GM23248 (cell line): ENCODE measurements at places on chromosomes 4 and X. TPM values are rescaled to one million over a fixed set of nuclear protein-coding genes. Genes with fewer than 3 reads are reported as not detected.

DNA sequence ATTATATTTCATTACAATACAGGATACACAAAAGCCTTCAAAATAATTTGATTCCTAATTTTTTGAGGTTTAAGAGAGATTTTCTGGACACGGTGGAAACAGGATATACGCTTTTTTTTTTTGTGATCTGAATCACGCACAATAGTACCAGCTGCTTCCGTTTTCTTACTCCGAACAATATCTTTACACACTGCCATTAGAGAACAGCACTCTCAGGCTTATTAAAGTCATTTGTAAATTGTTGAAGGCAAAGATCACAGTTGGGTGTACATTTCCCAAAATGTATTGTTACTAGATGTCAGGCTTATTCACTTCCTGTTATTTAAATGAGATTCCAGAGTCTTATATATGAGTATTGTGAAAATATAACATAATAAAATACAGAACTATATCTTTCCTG lies 71.5 kb downstream of the TMEM47 start:
- no peak for DNase-seq
- H3K27ac ChIP-seq, result no peak overlapping the region
- H3K4me3 ChIP-seq, result no peak overlapping the region
- H3K27me3 ChIP-seq, result no peaks in the 10 kb centered on the region

- peak; percentile 45 for DNase-seq
- no peaks in the 10 kb centered on the region for H3K27me3 ChIP-seq
- H3K27ac ChIP-seq, result peak overlapping the region; percentile 90
- peaks cover 28% of the 10 kb centered on the region for H3K4me1 ChIP-seq
Measured at GRCh38 chrX:11113731-11114130, 2.6 kb downstream of the HCCS start.

DNA sequence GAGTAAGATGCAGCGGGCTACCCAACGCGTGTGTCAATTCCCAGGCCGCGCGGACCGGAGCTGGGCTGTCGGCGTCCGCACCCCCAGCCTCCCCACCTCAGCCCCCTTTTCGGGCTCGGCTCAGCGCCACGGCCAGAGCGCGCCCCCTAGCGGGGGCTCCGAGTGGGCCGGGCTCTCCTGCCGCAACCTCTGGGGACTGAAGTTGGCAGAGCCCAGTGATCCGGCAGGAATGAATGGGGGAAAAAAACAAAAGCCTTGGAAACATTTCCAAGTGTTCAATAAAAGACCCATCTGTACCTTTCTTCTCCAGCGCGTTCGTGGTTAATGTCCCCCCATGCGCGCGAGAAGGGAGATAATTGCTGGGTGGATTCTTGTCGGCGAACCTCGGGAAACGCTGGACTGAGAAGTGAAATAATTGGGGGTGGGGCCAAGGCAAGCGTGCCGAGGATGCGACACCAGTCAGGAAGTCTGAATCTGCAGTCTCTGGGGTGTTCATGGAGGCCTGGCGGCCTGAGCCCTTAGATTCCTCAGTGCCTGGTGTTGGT lies 5.2 kb upstream of the ARX start:
- peaks cover 56% of the 10 kb centered on the region for H3K27me3 ChIP-seq
- no peak overlapping the region for H3K4me3 ChIP-seq
- no peaks in the 10 kb centered on the region for H3K36me3 ChIP-seq

- no peak overlapping the region for H3K27ac ChIP-seq
- no peaks in the 10 kb centered on the region for H3K36me3 ChIP-seq
- no peaks in the 10 kb centered on the region for H3K27me3 ChIP-seq
Measured at GRCh38 chr4:188305690-188306089, 166.4 kb downstream of the TRIML1 start.

DNA sequence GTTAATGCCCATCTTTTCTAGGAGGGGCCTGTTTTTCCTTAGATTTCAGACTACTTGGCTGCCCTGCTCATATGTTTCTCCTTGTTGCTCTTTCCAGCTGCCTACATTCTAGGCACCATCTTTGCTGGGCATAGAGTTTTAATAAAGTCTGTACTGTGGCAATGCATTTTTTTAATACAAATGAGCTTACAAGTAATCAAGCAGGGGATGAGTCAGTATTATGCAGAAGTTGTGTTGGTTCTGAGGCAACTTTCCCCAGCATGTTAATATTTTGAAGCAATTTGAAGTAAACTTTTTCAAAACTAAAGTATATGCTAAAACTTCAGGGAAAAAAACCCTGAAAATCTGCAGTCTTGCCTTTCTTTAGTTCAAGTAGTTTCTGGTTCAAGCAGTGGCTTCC lies 372.0 kb upstream of the GATB start:
- peak; percentile 33 for DNase-seq
- H3K4me3 ChIP-seq, result no peak overlapping the region
- H3K4me1 ChIP-seq, result no peaks in the 10 kb centered on the region
- 0 out of 2 replicates have a peak, but pooled peaks cover 2% of the 10 kb centered on the region for H3K27me3 ChIP-seq

DNA sequence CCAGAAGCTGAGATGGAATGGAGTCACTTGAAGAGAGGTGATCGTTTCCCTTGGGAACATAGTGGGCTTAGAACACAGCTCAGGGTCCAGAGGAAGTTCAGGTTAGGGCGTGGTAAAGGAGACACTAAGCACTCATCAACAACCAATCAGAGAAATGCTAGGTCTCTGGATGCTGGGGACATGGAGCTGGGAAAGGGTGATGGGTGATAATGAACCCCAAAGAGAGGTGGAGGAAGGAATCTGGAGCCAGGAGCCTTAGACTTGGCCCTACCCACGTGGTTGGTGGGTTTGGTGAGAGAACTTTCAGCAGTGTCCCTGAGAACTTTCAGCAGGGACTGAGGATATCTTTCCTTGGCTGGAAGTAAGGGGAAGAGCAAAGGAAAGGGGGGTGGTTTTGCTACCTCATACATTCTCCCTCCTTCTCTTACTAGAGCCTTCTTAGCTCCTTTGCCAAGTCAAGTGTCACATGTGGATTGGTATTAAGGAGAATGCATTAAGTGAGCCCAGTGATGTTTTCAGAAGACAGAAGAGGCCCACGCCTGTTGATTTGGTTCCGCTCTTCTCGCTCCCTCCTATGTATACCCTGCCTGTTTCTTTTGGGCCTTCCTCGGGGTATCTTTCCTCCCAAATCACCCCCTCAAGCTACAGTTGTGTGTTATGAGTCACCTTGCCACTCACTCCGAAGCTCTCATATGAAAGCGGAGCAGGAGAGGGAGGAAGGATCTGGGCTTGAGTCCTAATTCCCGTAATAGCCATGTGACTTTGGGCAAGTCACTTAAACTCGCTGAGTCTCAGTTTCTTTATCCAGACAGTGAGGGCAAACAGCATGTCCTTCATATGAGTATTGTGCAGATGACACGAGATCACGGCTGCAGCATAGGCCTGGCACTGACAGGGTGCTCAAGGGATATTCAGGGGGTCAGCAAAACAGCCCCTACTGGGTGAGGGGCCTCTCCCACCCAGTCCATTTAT lies 63.1 kb downstream of the TSC22D3 start:
- H3K4me1 ChIP-seq, result peaks cover 47% of the 10 kb centered on the region
- no peaks in the 10 kb centered on the region for H3K27me3 ChIP-seq
- peak overlapping the region; percentile 99 for H3K27ac ChIP-seq
- no peak overlapping the region for H3K4me3 ChIP-seq
- 0 out of 2 replicates have a peak, but pooled peaks cover 9% of the 10 kb centered on the region for H3K36me3 ChIP-seq

DNA sequence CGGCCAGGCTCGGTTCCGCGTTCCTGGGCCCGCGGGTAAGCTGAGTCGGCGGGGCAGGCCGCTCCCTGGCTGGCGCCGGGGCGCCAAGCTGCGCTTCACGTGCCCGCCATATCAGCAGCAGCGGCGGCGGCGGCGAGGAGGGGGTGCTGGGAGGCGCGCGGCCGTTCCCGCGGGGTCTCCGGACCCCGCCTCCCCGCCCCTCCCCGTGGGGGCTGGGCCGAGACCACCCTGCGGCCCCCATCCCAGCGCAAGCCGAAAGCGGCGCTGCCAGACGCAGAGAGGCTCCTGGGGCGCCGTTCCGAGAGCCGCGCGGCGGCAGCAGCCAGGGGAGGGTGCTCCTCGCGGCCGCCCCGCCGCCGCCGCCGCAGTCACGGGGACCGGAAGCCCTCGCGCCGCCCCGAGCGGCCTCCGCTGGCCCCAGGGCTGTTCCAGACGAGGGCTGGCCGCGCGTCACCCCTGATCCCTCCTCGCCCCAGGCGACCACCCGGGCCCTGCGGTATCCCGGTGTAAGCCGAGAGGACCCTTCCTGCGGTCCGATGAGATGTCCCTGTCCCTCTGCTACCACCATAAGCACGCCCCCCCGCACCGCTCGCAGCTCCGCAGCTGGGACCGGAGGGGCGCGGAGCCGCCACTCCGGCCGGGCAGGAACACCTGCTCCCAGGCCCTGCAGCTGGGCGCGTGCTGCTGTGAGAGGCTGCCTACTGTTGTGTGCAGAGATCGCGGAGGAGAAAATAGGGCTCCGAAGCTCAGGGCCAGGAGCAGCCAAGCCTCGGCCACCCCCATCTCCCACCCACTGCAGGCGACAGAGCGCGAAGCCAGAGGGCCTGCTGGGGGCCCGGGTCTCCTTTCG lies 7.5 kb upstream of the BCOR start:
- DNase-seq, result peak; percentile 63
- H3K4me1 ChIP-seq, result peaks cover 18% of the 10 kb centered on the region
- H3K27ac ChIP-seq, result peak overlapping the region; percentile 72
- peak overlapping the region; percentile 76 for H3K4me3 ChIP-seq
- H3K27me3 ChIP-seq, result no peaks in the 10 kb centered on the region

- H3K4me1 ChIP-seq, result peaks cover 12% of the 10 kb centered on the region; the same call in 1 of the 2 replicates
- H3K36me3 ChIP-seq, result no peaks in the 10 kb centered on the region
- no peaks in the 10 kb centered on the region for H3K27me3 ChIP-seq
- H3K27ac ChIP-seq, result no peak overlapping the region
- peak; percentile 58 for DNase-seq
Measured at GRCh38 chr4:120682981-120683380, 239.5 kb downstream of the PRDM5 start.

DNA sequence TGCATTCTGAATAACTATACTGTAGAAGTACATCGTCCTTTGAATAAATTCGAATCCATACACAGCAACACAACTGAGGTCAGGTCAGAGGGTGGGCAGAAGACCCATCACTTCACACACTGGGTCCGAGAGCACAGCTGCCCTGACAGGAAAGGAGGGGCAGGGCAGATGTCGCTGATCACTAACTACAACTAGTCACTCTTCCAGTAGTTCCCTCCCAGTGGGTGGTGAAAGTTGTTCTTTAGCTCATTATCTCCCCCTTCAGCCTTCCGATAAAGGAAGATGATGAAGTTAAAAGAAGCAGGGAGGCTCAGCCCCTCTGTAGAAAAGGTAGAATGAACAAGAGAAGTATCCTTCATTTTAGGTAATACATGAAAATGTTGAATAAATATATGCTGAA lies 278.9 kb downstream of the INPP4B start:
- no peaks in the 10 kb centered on the region for H3K36me3 ChIP-seq
- peaks cover 21% of the 10 kb centered on the region for H3K4me1 ChIP-seq
- H3K4me3 ChIP-seq, result no peak overlapping the region
- peak; percentile 18 for DNase-seq
- H3K27me3 ChIP-seq, result no peaks in the 10 kb centered on the region
- H3K27ac ChIP-seq, result peak overlapping the region; percentile 65; the same call in 1 of the 2 replicates

- no peaks in the 10 kb centered on the region for H3K36me3 ChIP-seq
- peak; percentile 36 for DNase-seq
- H3K27me3 ChIP-seq, result no peaks in the 10 kb centered on the region
- no peak overlapping the region for H3K27ac ChIP-seq
- no peaks in the 10 kb centered on the region for H3K4me1 ChIP-seq
Measured at GRCh38 chrX:129360175-129360574, 163.1 kb downstream of the SMARCA1 start.

- no peaks in the 10 kb centered on the region for H3K27me3 ChIP-seq
- no peaks in the 10 kb centered on the region for H3K4me1 ChIP-seq
- no peak overlapping the region for H3K4me3 ChIP-seq
- no peak for DNase-seq
Measured at GRCh38 chr4:886244-886643, 45.9 kb downstream of the GAK start.

- no peak overlapping the region for H3K4me3 ChIP-seq
- peak overlapping the region; percentile 63; the same call in 1 of the 2 replicates for H3K27ac ChIP-seq
- H3K4me1 ChIP-seq, result peaks cover 13% of the 10 kb centered on the region
- no peaks in the 10 kb centered on the region for H3K27me3 ChIP-seq
- no peak for DNase-seq
Measured at GRCh38 chrX:134717698-134718097, 59.4 kb upstream of the PLAC1 start.

GRCh38 chr4:17077105-17077504 lies 178.7 kb upstream of the LDB2 start:
- H3K4me3 ChIP-seq, result no peak overlapping the region
- H3K27ac ChIP-seq, result no peak overlapping the region
- H3K4me1 ChIP-seq, result peaks cover 29% of the 10 kb centered on the region
- DNase-seq, result no peak
- no peaks in the 10 kb centered on the region for H3K36me3 ChIP-seq

DNA sequence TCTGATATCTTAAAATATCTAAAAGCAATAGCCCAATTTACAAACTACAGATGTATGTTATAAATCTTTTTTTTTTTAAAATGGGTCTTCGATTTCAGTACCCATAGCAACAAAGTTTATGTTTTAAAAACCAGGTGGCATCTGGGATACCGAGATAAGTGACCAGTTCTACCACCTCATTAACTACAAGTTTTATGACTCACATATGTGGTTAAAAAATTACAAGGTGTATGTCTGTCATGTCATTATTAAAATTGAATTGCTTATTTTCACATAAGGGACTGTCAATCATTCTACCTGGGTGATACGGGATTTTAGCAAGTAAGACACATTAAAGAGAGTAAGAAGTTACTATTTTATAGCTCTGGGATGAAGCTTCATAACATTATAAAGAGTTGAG lies 192.0 kb upstream of the ETNPPL start:
- H3K4me1 ChIP-seq, result no peaks in the 10 kb centered on the region
- no peaks in the 10 kb centered on the region for H3K27me3 ChIP-seq
- H3K27ac ChIP-seq, result no peak overlapping the region
- DNase-seq, result no peak
- H3K4me3 ChIP-seq, result no peak overlapping the region
- no peaks in the 10 kb centered on the region for H3K36me3 ChIP-seq

DNA sequence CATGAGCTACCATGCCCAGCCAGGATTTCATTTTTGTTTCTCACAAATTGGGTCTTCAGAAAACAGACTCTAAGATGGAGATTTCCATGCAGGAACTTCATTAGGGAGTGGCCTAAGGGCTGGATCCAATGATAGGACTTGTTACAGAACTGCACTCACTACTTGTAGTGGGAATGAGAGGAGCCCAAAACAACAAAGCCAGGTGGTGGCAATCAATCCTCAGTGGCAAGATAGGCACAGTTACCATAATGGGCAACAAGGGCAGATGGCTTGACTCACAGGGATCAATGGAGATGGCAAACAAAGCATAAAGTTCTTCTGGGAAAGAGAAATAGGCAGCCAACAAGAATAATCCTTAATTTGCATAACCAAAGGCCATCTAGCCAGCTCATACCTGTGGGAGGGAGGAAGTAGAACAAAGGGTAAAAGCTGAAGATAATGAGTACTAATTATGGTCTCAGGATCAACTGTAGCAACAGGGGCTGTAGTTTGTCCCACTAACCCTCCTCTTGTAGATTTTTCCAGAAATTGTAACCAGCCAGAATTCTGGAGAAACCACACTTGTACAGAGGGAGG lies 72.8 kb upstream of the MAPK10 start:
- H3K27ac ChIP-seq, result no peak overlapping the region
- H3K27me3 ChIP-seq, result no peaks in the 10 kb centered on the region
- H3K36me3 ChIP-seq, result no peaks in the 10 kb centered on the region
- H3K4me1 ChIP-seq, result no peaks in the 10 kb centered on the region
- H3K4me3 ChIP-seq, result no peak overlapping the region

DMP1 gene
- not detected in 2 replicates for total RNA-seq

ZDHHC9 gene
- total RNA-seq, result 27.5 and 33.5 TPM in 2 replicates

FGF13 gene
- total RNA-seq, result 4.6 and 9.0 TPM in 2 replicates

CSAG1 gene
- total RNA-seq, result not detected in 2 replicates

NXF2B gene
- not detected in 2 replicates for total RNA-seq

TMPRSS11D gene
- not detected in 2 replicates for total RNA-seq

DAPP1 gene
- total RNA-seq, result not detected in 2 replicates

NIPAL1 gene
- 3.7 TPM in 1 of 2 replicates, not detected in the other for total RNA-seq

FGB gene
- not detected in 2 replicates for total RNA-seq

ARSD gene
- total RNA-seq, result 11.7 and 12.3 TPM in 2 replicates

PASD1 gene
- not detected in 2 replicates for total RNA-seq

FAM149A gene
- 0.13 and 3.4 TPM in 2 replicates for total RNA-seq

BTK gene
- not detected in 2 replicates for total RNA-seq

OTC gene
- not detected in 2 replicates for total RNA-seq

RASL11B gene
- total RNA-seq, result not detected in 2 replicates
